ENCODE measurements at places on chromosomes 12 and 14.

DNA sequence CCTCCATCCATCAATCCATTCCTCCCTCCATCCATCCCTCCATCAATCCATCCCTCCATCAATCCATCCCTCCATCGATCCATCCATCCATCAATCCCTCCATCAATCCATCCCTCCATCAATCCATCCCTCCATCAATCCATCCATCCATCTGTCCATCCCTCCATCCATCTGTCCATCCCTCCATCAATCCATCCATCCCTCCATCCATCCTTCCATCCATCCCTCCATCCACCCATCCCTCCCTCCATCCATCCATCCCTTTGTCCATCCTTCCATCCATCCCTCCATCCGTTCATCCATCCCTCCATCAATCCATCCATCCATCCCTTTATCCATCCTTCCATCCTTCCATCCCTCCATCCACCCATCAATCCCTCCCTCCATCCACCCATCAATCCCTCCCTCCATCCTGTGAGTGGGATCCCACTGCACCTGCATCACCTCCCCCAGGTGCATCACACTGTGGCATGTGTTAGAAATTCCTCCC lies 338.1 kb upstream of the SFSWAP start:
- no peak for DNase-seq

DNA sequence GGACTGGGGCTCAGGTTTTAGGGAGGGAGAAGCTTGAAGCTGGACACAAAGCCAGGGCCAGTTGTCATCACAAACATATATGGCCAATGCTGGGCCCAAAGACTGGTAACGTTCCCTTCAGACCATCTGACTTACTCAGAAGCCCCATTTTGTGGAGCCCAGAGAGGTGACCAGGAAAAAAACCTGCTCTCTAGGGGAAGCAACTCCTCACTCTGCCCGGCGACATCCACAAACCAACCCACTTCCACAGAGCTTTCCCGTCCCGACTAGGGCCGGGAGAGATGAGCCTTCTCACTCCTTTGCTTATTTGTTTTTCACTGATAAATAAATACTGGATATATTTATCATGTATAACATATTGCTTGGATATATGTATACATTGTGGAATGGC lies 180.9 kb upstream of the RTL1 start:
- DNase-seq, result no peak

GRCh38 chr12:24109381-24110039 lies 160.0 kb upstream of the SOX5 start:
- peak; percentile 43 for DNase-seq

- DNase-seq, result no peak
These were observed 43.7 kb downstream of the MYRFL start for GRCh38 chr12:69868695-69869094.

GRCh38 chr14:95071649-95072280 lies 85.6 kb downstream of the DICER1 start:
- DNase-seq, result no peak

GRCh38 chr12:71768900-71769299 lies 14.2 kb downstream of the RAB21 start:
- no peak for DNase-seq

GRCh38 chr14:99407416-99407815 lies 73.2 kb downstream of the SETD3 start:
- DNase-seq, result no peak

DNA sequence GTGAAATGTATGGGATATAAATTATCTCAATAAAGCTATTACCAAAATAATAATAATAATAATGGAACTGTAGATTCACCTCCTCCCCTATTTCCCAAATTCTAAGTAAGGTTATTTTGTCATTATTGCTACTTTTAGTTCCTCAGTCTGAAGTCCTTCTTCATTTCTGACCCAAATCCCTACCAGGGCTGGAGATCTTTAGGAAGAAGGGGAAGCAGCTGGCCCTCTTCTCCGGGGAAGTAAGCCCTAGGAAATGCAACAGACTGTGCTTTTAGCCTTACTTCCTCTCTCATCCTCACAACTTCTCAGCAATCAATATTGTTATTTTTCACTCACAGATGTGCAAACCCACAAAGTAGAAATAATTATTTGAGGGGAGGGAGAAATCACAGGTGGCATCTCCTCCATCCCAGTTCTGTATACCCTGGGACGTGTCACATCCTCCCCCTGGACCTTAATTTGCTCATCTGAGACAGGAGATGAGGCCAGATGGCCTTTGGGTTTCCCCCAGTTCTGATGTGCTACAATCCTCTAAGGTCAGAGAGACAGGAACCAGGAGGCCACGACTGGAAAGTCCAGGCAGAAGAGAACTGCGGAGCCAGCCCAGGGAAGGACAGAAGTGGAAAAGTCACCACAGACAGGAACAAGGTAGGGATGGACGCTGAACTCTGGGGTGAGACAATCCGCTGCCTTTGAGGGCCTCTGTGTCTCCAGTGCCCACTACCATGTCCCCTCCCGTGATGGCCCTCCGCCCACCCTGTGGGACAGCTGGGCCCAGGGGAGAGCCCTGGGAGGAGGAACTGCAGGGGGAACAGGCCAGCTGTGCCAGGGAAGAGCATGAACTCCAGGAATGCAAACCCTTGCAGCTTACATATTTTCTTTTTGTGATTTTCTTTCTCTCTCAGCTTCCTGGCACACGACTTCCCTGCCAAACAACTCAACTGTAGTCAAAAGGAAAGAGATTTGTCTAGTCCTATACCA lies 10.6 kb upstream of the TNFRSF1A start:
- no peak for DNase-seq

- no peak for DNase-seq
These were observed 4.6 kb downstream of the PPM1A start for GRCh38 chr14:60253649-60254048.

DNA sequence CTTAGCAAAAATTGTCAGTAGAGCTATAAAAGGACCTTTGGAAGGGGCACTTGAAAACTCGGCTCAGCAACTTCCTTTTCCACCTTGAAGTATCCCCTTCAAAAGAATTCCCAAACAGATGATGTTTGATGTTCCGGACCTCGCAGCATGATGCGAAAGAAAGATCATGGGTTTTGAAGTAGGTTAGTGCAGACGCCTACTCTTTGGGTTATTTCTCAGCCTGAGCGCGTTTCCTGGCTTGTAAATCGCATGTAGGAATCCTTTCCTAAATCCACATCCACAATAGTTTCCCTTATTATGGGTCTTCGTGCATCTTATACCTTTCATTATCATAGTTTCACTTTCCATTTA lies 584 bp upstream of the NEDD1 start:
- DNase-seq, result no peak

GRCh38 chr12:111846016-111846415 lies 4.0 kb downstream of the MAPKAPK5 start:
- peak; percentile 38 for DNase-seq

GRCh38 chr14:99026471-99026870 lies 245.5 kb downstream of the BCL11B start:
- no peak for DNase-seq

GRCh38 chr12:79725987-79726386 lies 35.2 kb upstream of the PAWR start:
- peak; percentile 74 for DNase-seq

- peak; percentile 48 for DNase-seq
These were observed 454.1 kb downstream of the ATP23 start for GRCh38 chr12:58395470-58395869.

DNA sequence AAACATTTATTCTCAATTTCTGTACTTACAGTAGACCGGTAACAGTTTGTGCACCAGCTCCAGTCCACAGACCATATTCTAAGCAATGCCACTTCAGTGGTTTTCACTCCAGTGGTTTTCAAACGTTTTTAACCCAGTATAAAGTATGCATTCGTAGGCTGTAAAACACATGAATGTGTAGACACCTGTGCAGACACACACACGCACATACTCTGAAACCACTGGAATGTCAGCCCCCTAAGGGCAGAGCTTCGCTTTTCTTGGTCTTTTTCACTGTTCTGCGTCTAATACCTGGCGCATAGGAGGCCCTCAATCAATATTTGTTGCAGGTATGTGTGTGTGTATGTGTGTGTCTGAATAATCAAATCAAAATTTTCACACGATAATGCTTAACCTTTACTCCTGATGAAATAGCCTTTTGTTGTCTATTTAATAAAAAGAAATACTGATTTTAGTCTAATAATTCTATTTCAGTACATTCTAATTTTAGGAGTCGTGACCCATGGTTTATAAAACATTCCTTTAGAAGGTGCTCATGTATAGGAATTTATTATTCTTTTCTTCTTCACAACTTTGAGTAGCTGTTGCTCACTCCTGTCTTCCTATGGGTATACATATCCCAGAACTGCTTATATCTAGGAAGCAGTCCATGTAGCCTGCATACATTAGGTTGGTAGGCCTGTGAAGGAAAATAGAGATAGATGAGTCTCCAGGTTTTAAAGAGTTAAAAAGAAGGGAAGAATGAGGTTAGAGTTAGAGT lies 73.6 kb upstream of the REP15 start:
- DNase-seq, result no peak

GRCh38 chr12:132106921-132107320 lies 37.2 kb downstream of the DDX51 start:
- DNase-seq, result peak; percentile 24

DNA sequence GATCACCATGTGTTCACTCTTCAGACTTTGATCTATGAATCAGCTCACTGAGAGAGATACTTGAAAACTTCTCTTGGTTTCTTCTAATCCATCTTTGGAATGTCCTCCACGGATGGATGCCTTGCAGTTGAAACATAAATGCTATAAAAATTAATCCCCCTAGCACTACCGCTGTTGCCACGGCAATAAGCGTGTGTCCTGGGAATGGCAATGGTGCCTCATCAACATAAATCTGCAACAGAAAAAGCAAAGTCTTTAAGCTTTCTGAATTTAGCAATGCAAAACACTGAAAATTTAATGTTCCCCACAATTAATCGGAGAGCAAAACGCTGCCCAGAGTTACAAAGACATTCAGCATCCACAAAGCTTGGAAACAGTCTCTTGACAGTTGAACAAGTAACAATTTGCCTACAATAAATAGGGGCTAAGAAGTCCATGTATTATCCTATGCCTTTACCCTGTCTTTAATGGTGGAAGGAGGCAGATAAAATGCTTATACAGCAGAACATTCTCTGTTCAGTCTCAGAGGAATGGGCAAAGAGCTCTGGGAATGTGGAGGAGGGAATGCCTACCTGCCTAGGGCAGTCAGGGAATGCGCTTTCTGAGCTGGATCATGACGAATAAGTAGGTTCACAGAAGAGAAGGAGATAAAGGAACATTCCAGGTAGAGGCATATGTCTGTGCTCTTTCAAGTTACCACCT lies 70.9 kb upstream of the PPP4R3A start:
- no peak for DNase-seq

- no peak for DNase-seq
These were observed 217.0 kb downstream of the BCL11B start for GRCh38 chr14:99055019-99055418.

- DNase-seq, result no peak
These were observed 6.1 kb downstream of the CARMIL3 start for GRCh38 chr14:24057867-24058259.

GRCh38 chr12:105882404-105882803 lies 256.4 kb downstream of the NUAK1 start:
- DNase-seq, result peak; percentile 18

GRCh38 chr12:25594376-25594775 lies 41.3 kb upstream of the LMNTD1 start:
- DNase-seq, result peak; percentile 69

DNA sequence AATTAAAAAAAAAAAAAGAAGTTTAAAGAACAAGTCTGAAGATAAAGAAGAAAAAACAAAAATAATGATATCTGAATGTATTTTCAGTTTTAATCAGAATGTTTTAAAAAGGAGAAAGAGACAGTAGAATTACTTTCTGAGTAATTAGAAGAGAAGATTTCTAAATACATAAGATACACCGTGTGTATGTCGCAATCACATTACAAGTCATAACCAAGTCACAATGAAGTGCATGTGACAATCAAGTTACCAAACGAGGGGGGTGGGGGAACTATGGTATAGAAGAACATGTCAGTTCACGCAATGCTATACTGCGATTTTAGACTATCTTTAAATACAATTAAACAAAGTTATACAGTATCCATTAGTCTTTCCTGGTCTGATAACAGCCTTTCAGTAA lies 1464.1 kb upstream of the FLRT2 start:
- DNase-seq, result no peak

GRCh38 chr14:52961060-52961639 lies 10.3 kb upstream of the FERMT2 start:
- peak; percentile 79 for DNase-seq

GRCh38 chr12:106583242-106584103 lies 669 bp downstream of the RFX4 start:
- DNase-seq, result peak; percentile 25

Data from fibroblast of mammary gland (primary cell).